ENCODE measurements at places on chromosomes 1 and 21.

GRCh38 chr1:237972186-237972585 is 81.5 kb upstream of the ZP4 start:
- DNase-seq: no peak

- no peak for DNase-seq
These were observed 36.9 kb upstream of the COA6 start for GRCh38 chr1:234336359-234336758.

DNA sequence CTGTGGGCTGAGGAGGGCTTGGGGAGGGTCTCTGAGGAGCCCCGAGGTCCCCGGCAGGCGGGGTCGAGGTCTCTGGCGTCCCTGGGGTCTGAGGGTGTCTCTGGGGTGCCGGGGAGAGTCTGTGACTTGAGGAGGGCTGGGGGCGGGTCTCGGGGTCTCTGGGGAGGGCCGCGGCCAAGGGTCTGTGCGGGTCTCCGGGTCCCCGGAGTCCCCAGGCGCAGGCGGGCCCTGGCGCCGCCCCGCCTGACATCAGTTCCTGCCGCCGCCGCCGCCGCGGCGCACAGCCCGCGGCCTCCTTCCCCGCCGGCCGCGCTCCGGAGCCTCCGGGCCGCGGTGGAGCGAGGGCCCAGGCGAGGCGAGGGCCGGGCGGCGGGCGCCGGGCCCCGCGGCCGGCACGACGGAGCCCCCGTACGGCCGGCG is at the start of gene PLEKHM2:
TSS of gene PLEKHM2 (plus strand) at position 279 of the 420 bp plus-strand sequence. CDS start 239 bp downstream, outside the sequence.
- peak; percentile 35 for DNase-seq

GRCh38 chr1:178941261-178941689 is 70.4 kb upstream of the ANGPTL1 start:
- no peak for DNase-seq

GRCh38 chr1:236018885-236019453 is 45.9 kb downstream of the NID1 start:
- DNase-seq: peak; percentile 70

GRCh38 chr1:223216531-223217205 is 73.6 kb upstream of the TLR5 start:
- no peak for DNase-seq

DNA sequence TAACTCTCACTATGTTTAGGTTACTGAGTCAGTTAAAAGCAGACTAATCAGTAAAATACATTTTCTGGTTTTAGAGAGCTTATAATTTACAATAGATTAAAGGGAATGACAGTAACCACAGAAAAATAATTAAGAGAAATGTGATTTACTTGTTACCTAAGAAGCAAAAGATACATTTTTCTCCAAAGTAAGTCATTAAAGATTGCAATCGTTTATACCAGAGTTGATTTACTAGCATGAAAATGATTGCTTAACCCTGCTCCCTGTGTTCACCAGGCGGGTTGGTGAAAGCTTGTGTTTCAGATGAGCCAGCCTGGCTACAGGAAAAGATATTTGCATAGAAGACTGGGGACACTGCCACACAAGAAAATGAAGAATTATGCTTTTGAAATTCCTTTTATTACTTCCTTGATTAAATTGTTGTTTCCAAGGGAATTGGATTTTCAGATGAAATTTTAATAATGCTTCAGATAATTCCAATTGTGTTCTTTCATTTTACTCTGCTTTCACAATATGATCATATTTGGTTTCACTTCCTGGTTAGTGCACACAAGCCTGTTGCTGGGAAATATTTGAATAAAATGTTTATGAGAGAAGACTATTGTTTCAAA is 27.9 kb downstream of the LRRC8B start:
- DNase-seq: no peak

- DNase-seq: peak; percentile 65
These were observed 12.3 kb upstream of the DMBX1 start for GRCh38 chr1:46477153-46477929.

DNA sequence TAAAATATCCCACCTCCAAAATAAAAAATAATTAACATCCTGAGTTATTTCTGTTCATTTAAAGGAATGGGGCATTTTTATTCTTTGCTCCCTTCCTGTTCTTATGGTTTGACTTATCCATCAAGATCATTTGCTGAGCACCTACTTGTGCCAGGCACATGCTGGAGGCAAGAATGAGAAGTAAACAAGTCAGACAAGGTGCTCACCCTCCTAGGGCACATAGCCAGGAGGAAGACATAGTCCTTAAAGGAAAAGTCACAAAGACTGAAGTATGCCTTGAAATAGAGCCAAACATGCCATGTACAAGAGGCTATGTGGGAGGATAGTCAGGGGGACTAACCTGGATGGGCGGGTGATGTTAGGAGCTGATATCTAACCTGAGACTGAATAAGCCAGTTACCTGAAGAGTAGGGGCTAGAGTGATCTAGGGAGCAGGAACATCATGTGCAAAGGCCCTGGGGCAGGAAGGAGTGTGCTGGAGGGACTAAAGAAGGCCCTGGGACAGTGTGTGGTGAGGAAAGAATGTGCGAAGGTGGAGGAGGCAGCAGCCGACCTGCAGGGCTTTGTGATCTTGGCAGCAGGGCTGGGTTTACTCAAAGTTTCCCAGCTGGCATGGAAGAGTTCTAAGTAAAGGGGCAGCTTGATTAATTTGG is 233.5 kb downstream of the MATN1 start:
- no peak for DNase-seq

DNA sequence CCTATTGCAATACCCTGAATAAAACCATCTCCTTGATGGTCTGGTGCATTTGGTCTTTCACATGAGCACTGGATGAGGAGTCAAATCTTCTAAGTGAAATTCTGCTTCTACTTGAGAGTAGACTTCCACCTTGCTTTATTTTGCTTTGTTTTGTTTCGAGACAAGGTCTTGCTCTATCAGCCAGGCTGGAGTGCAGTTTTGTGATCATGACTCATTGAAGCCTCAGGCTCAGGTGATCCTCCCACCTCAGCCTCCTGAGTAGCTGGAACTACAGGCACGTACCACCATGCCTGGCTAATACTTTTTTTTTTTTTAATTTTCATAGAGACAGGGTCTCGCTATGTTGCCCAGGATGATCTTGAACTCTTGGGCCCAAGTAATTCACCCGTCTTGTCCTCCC is 65.8 kb upstream of the F3 start:
- DNase-seq: no peak

GRCh38 chr1:244863491-244864252 is 671 bp downstream of the HNRNPU start:
- no peak for DNase-seq

GRCh38 chr1:13500806-13501205 is 13.0 kb downstream of the LRRC38 start:
- no peak for DNase-seq

DNA sequence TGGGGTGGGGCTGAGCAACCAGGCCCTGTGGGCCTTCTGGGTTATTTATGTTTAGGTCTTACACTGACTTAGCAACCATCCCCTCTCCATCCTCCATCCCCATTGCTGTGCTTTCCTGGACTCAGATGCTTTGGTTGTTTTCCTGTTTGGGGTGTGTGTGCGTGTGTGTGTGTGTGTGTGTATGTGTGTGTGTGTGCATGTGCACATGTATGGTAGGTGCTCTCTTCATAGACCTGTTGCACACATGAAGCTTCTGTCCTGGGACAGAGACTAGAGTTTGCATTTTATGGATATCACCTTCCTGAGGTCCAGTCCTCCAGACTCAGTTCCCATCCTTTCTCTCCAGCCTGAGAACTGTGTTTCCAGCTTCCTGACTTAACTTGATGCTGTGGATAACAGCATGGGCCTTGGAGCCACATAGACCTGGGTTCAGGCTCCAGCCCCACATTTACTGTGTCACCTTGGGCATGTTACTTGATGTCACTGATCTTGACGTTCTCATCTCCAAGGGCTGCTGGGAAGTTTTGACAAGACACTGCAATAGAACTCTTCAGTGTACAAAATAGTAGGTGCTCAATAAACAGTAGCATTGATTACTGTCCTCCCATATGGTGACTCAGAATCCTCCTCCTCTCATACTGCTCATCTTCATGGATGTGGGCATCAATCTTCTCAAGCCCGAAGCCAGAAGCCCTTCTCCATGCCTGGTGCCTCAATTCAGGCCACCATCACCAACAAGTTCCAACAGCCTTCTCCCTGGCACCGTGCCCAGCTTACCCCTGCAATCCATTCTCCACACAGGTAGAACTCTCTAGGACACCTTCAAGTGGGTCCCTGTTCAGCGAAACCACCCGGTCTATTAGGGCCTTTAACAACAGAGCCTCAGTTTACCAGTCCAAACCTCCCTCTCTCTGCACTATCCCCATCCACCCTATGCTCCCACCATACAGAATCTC is 181.8 kb upstream of the EDN2 start:
- no peak for DNase-seq

- no peak for DNase-seq
These were observed 70.1 kb upstream of the NTPCR start for GRCh38 chr1:232880354-232880753.

GRCh38 chr1:33255347-33256220 is 708 bp upstream of the ZNF362 start:
- peak; percentile 44 for DNase-seq

DNA sequence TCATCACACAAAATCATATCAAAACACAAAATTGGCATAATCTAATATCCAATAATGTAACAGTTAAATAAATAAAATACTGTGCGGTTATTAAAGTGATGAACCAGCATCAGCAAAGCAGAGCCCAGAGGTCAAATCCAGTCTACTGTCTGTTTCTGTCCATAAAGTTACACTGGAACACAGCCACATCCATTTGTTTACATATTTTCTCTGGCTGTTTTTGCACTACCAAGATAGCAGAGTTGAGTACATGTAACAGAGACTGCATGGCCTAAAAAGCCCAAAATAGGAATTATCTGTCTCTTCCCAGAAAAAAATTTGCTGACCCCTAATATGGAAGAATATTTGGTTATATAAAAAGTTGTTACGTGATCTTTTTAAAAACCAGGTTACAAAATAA is 242.2 kb upstream of the DMRTA2 start:
- no peak for DNase-seq

DNA sequence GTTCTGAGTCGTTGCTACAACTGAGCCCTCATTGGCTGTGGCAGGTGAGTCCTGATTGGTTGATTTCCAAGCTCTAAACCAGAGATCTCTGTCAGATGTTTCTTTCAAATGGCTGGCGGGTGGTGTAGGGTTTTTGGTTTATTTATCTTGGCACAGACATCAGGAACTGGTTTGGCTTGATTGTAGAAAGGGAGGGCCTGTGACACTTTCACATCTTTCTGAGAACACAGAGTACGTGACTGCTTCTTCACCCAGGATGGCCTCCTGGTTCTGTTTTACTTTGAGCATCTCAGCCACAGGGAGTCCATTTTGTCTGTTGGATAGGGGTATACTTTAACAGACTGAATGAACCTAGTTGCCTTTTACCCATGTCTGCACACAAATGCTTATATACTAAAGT is 89.4 kb upstream of the GPR52 start:
- DNase-seq: no peak

GRCh38 chr1:29679828-29680558 is 443.7 kb downstream of the PTPRU start:
- DNase-seq: no peak

- no peak for DNase-seq
These were observed 59.5 kb downstream of the TBCE start for GRCh38 chr1:235426680-235427079.
